ENCODE measurements at places on chromosomes 11 and 22.

DNA sequence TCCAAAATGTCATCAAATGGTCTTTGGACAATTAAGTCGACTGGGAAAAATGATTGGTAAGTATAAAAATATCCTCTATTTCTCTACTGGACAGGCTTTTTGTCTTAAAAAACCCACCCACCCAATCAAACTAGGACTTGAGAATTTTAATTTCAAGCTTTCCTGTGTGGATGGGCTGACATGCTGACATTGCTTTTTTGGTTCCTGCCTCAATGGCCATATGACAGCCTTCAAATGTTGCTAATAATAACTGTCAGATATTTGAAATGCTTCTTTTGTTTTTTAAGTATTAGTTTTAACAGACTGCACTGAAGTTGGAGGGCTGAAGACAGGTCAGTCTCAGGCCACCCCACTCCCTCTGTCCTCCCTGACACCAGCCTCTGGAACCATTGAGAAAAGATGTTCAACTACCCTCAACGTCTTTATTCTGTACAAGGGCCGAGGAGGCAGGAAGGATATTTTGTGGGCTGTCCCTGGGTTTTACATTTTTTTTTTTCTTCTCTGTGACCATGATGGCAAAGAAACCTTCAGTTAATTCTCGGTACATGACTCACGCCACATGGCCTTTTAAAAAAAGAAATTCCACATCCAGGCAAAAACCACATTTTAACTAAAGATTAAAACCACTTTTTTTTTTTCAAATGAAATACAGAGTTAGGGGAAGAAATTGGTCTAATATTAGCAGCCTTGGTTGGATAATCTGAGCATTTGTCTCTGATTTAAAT, 130.4 kb downstream of the SLC1A2 start:
- DNase-seq: peak; percentile 82

GRCh38 chr22:28795932-28796856, 4.2 kb downstream of the XBP1 start:
- DNase-seq: no peak

DNA sequence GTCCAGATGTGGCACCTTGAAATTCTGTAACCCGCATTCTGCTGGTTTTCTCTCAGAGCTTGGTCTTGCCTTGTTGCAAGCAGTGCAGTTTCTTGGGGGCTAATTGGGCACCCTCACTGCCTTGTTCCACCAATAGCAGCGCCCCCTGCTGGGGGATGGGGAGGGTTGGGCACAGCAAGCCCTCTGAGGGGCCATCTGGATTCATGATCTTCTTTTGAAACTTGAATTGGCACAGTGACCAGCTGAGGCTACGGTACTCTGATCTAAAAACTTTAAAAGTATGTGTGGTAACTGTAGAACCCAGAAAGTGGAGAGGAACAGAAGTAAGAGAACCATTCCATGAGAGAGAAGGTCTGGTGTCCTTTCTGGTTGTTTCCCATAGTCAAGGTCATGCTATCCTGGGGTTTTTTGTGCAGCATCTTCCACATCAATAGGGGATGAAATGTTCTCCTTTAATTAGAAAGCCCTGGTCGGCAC, 64.2 kb downstream of the MED15 start:
- no peak for DNase-seq

- peak; percentile 69 for DNase-seq
These were observed at the start of gene BCO2 for GRCh38 chr11:112174789-112175598. Gene BCO2, plus strand, starts transcription at chr11:112175512. Its CDS starts 90 bp downstream, at chr11:112175602.

- DNase-seq: no peak
These were observed 33.7 kb upstream of the CREB3L1 start for GRCh38 chr11:46243796-46244109.

DNA sequence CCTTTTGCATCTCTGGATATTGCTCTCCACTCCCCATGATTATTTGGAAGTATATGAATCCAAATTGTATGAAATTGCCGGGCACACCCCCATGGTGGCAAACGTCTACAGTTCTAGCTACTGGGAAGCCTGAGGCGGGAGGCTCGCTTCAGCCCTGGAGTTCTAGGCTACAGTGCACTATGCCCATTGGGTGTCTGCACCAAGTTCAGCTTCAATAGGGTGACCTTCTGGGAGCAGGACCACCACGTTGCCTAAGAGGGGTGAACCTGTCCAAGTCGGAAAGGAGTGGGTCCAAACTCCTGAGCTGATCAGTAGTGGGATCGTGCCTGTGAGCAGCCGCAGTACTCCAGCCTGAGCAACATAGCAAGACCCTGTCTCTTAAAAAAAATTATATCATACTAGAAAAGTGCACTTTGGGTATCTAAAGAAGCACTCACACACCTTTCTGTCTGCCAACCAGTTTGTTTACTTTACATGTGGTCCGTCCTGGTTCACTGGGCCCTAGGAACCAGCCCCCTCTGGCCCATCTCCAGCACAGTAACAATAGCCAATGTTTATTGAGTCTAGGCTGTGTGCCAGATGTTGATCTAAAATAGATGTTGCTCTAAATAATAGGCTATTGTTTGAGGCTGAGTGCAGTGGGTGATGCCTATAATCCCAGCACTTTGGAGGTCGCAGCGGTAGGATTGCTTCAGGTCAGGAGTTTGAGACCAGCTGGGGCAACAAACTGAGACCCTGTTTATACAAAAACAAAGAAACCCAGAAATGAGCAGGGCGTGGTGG, 16.4 kb upstream of the KAT5 start:
- no peak for DNase-seq

DNA sequence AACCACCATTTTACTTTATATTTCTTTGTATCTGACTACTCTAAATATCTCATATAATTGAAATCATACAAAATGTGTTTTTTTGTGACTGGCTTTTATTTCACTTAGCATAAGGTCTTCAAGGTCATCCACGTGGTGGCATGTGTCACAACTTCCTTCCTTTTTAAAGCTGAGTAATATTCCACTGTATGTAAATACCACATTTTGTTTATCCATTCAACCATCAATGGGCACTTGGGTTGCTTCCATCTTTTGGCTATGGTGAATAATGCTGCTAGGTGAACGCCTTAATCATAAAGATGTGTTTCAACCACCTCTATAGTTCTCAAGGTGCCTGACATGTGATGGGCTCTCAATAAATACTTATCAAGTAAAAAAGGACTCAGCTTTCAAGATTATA, 15.5 kb downstream of the RAB30 start:
- no peak for DNase-seq

- DNase-seq: peak; percentile 62
These were observed 11.4 kb downstream of the NCAM1 start for GRCh38 chr11:112972399-112973145.

DNA sequence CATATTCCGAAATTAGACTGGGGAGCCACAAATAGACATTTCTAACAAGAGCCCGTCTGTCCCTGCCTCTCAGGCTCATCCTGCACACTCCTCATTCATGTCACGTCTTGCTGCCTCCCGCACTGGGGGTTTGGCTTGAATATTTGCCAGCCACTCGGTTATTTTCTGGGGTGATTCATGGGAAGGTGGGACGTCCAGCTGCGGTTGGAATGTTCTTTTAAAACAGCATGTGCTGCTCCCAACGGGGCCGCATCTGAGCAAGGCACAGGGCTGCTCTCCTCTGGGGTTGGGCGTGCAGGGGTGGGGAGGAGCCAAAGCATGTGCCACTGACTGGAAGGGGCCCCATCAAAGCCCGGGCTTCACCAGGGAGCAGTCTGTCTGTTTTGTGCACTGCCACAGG, 25.9 kb upstream of the SLC5A4 start:
- DNase-seq: no peak
